Sigmoid colon (tissue), 7 donors: ENCODE measurements at places on chromosomes 7 and 10. TPM values are rescaled to one million over a fixed set of nuclear protein-coding genes. Genes with fewer than 3 reads are reported as not detected.

The SLC4A2 gene
- 114 TPM for polyA plus RNA-seq

GRCh38 chr10:71996592-71997371 is 32.6 kb downstream of the CHST3 start:
- H3K27ac ChIP-seq = peak overlapping the region; percentile 59
- H3K27me3 ChIP-seq = no peaks in the 10 kb centered on the region
- peaks cover 66% of the 10 kb centered on the region for H3K4me1 ChIP-seq
- no peaks in the 10 kb centered on the region for H3K36me3 ChIP-seq

GRCh38 chr7:3867863-3868262 is 566.8 kb downstream of the SDK1 start:
- no peaks in the 10 kb centered on the region for H3K27me3 ChIP-seq
- no peaks in the 10 kb centered on the region for H3K4me1 ChIP-seq
- DNase-seq = no peak
- H3K36me3 ChIP-seq = no peaks in the 10 kb centered on the region
- no peak overlapping the region for H3K4me3 ChIP-seq

DNA sequence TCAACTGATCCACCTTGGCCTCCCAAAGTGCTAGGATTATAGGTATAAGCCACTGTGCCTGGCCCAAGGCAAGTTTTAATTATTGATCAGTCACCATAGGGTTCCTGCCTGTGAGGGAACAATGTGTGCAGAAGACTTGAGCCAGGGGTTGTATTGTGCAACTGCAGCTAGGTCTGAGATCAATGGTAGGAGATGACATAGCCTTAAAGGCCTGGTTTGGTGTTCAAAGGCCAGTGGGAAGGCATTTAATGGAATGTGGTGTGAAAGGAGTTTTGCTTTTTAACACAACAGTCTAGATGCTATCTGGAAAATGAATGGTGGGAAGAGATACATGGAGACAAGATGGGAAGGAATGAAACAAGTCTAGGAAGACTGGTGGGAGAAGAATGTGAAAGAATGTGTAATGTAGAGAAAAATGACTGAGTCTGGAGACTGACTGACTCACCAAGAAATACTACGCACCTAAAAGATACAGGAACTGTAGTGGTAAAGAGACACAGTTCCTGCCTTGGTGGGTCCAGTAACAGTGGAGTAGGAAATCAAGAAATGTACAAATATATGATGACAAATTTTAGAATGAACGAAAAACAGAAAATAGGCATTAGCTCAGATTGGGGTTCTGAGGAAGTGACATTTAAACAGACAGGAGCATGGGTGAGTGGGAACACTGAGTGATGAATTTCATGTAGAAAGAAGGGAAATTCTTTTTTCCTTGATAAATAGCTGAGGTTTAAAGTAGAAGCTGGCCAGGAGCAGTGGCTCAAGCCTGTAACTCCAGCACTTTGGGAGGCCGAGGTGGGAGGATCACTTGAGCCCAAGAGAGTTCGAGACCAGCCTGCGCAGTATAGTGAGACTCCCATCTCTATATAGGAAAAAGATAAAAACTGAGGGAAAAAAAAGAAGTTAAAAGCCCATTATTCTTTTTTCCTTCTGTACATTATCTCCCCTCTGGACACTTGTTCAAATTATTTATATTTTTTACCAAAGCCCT is 9.4 kb downstream of the HNRNPF start:
- no peak overlapping the region for H3K27ac ChIP-seq
- no peaks in the 10 kb centered on the region for H3K36me3 ChIP-seq
- no peak overlapping the region for H3K4me3 ChIP-seq

DNA sequence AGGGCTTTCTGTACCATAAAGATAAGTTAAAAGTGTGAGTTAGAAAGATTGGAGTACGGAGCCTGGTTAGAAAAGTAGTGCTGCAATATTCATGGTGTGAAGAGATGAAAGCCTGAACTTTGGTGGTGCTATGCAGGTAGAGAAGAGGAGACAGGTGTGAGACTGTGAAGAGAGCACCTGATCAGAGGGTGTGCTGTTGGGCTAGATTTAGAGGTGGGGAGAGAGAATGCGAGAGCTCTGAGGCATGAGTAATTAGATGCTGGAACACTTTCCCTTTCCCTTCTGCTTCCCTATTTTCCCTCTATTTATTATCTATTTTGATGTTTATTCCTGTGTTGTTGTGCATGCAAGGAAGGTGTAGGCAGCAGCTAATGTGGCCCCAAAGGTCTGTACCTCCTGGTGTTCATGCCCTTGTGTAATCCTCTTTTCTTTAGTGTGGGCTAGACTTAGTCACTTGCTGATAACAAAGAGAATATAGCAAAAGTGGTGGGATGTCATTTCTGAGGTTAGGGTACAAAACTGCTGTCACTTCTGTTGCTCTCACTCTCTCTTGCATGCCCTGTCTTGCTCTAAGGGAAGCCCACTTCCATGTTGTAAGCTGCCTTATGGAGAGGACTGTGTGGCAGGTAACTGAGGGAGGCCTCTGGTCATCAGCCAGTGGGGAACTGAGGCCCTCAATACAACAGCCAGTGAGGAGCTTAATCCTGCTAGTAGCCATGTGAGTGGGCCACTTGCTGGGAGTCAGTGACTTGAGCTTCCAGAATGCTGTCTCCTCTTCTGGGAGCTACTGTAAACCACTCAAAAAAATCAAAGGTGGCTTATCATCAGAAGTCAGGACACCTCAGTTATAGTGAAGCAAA is 2.6 kb upstream of the ATXN7L1 start:
- peaks cover 41% of the 10 kb centered on the region for H3K4me1 ChIP-seq
- no peaks in the 10 kb centered on the region for H3K36me3 ChIP-seq
- no peaks in the 10 kb centered on the region for H3K27me3 ChIP-seq

DNA sequence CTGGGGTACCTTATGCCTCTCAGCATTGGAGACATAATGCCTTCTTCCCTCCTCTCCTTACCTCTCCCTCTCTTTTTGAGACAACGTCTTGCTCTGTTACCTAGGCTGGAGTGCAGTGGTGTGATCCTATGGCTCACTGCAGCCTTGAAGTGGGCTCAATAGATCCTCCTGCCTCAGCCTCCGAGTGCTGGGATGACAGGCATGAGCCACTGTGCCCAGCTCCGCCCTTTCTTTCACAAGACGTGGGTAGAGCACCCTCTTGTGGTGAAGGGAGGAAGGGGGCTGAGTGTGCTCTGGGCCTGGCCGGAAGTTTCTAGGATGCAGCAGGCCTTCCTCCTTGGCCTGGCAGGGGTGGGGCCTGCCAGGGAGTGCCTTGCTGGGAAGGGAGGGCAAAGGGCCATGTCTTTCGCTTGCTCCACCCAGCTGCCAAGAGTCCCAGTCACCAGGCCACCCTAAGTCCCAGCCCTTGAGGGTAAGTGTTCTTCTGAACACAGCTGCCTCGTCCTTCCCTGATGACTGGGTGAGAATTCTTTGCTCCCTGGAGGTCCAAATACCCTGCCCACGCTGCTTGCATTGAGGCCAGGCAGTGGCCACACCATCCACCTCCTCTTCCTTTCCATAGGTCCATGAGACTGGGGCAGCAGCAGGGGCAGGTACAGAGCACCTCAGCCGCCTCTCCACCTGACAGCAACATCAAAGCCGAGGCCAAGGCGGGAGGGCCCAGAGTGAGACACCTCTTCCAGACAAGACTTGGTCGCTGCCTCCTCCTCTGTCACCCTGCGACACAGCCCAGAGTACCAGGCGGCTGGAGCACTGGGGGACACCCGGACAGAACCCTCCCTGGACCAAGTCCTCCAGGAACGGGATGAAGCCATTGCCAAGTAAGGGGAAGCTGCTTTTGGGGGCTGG is 3.7 kb downstream of the ABHD11 start:
- peak overlapping the region; percentile 42 for H3K27ac ChIP-seq
- H3K4me1 ChIP-seq = peaks cover 19% of the 10 kb centered on the region
- H3K36me3 ChIP-seq = no peaks in the 10 kb centered on the region
- DNase-seq = peak; percentile 86
- H3K27me3 ChIP-seq = no peaks in the 10 kb centered on the region

- H3K36me3 ChIP-seq = no peaks in the 10 kb centered on the region
- DNase-seq = no peak
- no peaks in the 10 kb centered on the region for H3K27me3 ChIP-seq
- H3K4me3 ChIP-seq = no peak overlapping the region
- H3K4me1 ChIP-seq = peaks cover under 1% of the 10 kb centered on the region
Measured at GRCh38 chr7:158439035-158439434, 148.6 kb downstream of the PTPRN2 start.

DNA sequence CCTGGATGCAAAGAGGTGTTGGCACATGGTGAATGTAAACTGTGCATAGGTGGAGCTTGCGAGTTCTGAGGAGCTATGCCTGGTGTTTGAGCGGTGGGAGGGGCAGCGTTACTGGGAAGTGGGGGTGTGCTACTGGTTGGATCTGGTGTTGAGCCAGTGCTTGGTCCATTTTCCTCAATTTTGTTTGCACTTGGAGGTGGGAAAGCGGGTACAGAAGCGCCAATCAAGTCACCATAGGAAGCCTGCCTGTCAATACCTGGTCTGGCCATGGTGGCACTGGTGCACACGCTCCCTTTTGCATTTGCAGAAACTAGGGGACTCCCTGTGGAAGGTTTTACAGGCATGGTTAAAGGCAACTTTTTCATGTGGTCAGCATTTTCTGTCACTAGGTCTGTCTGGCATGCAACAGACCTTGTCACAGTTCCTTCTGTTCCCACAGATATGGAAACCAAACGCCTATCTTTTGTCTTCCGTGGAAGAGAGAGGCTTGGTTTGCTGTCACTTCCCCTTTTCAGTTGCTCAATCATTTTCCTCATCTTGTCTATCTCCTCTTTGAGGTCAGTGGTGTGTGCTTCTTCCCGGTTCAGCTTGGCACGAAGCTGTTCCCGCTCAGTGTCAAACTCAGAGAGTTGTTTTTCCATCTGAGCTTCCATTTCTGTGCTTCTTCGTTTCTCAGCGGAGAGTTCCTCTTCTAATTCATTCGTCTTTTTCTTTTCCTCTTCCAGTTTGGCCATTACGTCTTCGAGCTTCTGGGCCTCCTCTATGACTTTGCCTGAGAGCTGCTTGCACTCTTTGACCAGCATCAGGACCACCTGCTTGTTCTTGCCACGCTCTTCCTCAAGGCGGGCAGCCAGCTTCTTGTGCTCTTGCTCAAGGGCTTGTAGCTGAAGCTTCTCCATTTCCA is 81.1 kb downstream of the CTTNBP2 start:
- no peak for DNase-seq
- H3K27me3 ChIP-seq = no peaks in the 10 kb centered on the region
- H3K4me3 ChIP-seq = no peak overlapping the region
- peak overlapping the region; percentile 17 for H3K27ac ChIP-seq
- H3K4me1 ChIP-seq = no peaks in the 10 kb centered on the region

The NCOA4 gene
- 82.6 TPM for polyA plus RNA-seq

DNA sequence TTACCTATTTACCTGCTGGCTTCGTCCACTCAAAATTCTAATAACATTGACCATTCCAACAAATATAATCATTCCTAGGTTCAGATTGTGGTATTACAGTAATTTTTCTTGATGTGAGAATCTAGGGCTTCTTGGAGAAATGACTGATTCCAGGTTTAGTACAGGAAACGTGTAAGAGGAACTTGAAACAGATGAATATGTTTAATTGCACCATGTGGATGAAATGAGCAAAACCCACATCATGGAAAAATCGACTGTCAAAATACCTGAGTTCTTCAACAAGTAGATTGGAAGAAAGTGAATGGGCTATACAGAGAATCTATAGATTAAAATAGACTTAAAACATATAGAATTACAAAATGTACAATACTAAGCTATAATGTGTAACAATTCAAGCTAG is 24.9 kb upstream of the OR9A4 start:
- no peaks in the 10 kb centered on the region for H3K4me1 ChIP-seq
- H3K27ac ChIP-seq = no peak overlapping the region
- H3K27me3 ChIP-seq = no peaks in the 10 kb centered on the region
- no peak for DNase-seq

The NRCAM gene
- not detected for polyA plus RNA-seq

The ASB10 gene
- not detected for polyA plus RNA-seq

DNA sequence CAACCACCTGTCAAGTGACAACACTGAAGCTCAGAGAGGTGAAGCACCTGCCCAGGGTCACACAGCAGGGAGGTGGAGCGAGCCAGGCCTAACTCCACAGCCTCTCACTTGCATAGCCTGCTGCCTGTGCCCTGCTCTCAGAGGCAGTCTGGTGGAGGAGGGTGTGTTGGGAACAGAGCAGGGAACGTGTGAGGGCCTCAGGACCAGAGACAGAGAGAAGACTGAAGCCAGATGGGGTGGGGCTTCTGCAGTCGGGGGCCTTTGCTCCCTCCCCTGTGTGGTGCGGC is 114.0 kb downstream of the PTPN20 start:
- DNase-seq = no peak
- H3K4me3 ChIP-seq = no peak overlapping the region
- H3K36me3 ChIP-seq = no peaks in the 10 kb centered on the region
- H3K27me3 ChIP-seq = no peaks in the 10 kb centered on the region
- no peak overlapping the region for H3K27ac ChIP-seq

The H2BK1 gene
- polyA plus RNA-seq = not detected
